SK-MEL-5 (cell line): ENCODE measurements at places on chromosomes 6 and 20.

DNA sequence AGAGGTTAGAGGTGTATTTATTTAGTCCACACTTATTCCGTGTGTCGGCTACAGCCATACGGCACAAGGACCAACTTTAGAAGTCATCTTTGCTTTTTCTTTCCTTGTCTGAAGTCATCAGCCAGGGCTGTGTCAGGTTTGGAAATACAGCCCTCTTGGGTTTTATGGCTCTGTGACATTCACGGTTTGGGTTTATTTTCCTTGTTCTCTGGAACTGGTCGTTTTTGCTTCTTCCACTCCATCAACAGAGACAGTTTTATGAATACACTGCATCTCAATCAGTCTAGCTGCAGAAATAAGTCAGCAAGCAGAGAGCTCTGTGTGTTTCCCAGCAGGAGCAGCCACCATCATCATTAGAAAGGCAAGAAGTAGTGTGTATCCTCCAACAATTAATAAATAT is 132.5 kb downstream of the TBC1D7 start:
- no peak for DNase-seq

DNA sequence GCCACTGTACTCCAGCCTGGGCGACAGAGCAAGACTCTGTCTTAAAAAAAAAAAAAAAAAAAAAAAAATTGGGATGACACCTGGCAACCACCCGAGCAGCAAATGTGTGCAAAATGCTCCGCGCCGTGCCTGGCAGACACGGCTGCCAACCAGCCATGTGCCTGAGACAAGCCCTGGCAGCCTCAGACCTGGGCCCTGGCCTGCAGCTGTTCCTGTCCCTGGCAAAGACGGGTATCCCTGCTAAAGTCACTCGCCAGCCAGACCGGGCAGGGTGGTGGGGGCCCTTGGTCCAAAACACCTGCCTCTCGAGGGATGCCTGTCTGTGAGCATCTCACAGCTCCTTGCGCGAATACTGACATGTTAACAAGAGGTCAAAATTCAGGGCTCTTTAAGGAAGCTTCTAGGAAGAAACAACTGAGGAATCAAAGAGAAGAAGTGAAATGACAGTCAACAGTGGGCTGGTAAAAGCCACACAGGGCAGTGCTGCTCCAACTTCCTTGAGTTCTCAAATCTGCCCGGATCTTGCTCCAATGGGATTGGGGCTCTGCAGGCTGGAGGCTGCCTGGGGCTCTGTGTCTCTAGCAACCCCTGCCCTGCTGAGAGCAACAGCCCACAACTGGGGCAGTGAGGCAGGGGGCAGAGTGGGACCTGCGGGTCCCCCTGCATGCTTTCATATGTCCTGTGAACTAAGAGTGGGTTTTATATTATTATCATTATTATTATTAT is 53.4 kb downstream of the SYTL3 start:
- DNase-seq: no peak

- DNase-seq: no peak
Observed at GRCh38 chr6:43679057-43679456, 8.5 kb downstream of the MRPS18A start.

- DNase-seq: no peak
Observed at GRCh38 chr6:142592876-142593275, 291.1 kb downstream of the ADGRG6 start.

GRCh38 chr6:32920715-32921114 is 20.1 kb downstream of the HLA-DMB start:
- no peak for DNase-seq

DNA sequence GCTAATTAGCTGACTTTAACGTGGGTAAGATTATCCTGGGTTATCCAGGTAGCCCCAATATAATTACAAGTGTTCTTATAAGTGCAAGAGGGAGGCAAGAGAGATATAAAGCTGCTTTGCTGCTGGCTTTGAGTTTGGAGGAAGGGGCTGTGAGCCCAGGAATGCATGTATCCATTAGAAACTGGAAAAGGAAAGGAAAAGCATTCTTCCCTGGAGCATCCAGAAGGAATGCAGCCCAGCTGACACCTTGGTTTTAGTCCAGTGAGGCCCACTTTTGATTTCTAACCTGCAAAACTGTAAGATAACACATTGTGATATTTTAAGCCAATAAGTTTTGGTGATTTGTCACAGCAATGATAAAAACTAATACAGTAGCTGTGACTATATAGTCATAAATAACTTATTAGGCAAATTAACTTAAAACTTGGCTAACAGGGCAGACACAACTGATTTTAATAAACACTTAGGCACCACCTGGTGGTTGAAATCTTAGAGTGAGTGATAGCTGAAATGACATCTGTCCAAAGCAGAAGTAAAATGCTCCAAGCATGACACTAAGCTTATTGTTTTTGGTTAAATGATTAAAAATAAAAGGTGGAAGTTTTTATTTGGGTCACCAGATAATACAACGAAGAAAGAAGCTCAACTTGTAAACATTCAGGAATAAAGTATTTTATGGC is 35.6 kb downstream of the ADGRF4 start:
- peak; percentile 60 for DNase-seq

- peak; percentile 79 for DNase-seq
Observed at GRCh38 chr20:41005361-41005729, 23.3 kb upstream of the TOP1 start.

DNA sequence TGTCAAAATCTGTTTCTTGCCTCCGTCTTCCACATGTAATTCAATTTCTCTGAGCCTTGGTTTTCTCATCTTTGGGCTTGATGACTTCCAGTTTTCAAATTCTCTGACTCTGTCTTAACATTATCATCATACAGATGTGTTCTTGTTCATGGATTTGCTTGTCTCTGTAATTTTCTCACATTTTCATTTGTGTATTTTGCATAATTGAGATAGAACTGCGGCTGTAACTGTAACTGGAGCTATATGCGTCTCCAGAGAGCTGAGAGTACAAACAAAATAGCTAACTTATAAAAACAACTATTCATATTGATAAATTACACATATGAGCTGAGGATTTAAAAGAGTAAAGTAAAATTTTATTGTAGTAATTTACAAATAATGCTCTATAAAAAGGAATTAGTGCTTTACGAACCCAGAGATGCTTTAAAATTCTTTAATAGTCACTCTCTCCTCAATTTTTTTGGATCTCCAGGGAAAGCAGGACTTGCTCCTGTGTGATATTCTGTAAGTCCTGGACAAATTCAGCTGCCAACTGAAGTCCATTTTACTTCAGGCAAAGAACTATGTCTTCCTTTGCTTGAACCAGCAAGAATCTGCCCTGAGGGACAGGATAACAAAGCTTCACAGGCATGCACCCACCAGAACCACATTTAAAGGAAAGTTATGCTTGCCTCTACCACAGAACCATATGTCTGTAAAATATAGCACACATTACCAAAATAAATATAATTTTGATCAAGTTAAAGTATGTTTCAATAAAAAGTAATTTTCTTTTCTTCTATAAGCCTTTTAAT is 288.3 kb downstream of the KHDC1L start:
- DNase-seq: no peak

DNA sequence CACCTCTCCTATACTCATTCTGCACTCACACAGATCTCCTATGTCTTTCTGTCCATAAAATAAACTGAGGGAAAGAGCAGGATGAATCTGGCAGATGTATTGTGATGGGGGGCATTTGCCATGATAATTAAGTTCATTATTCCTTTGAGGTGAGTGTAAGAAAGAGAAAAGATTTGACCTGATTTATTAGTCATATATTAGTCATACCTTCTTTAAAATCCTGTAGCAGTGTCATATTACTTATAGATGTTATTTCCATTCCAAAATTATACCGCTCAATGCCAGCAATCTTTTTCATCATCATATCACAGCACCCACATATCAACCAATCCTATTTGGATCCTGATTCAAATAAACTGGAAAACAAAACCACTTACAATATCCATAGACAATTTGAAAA is 733.3 kb upstream of the SLC35B3 start:
- DNase-seq: no peak

DNA sequence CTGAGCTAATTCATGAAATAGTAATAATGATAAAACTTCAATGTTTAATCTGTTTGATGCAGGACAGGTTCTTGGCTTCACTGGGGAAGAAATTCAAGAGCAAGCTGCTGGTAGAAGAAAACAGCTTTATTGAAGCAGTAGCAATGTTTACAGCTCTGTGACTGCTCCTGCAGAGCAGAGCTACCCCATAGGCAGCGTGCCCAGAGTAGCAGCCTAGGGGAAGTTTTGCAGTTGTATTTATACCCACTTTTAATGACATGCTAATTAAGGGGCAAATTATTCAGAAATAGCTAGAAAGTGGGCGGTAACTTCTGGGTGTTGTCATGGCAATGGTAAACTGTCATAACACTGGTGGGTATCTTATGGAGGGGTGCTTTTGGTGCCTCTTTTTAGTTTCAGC is 518.0 kb downstream of the RFPL4B start:
- no peak for DNase-seq

DNA sequence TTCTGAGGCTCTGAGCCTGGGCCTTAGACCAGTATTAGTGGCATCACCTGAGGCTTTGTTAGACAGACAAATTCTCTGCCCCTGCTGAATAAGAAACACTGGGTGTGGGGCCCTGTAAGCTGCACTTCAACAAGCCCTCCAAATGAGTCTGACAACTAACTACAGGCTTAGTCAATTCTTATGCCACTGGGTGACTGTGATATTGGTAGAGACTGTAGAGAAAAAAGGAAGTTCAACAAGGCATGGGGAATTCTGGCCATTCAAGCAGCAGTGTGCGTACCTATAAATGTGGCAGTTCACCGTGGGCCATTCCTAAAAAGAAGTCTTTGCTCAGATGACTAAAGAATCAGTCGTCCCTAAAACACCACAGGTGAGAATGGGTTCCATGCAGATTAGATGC is 82.7 kb downstream of the MDN1 start:
- DNase-seq: no peak

DNA sequence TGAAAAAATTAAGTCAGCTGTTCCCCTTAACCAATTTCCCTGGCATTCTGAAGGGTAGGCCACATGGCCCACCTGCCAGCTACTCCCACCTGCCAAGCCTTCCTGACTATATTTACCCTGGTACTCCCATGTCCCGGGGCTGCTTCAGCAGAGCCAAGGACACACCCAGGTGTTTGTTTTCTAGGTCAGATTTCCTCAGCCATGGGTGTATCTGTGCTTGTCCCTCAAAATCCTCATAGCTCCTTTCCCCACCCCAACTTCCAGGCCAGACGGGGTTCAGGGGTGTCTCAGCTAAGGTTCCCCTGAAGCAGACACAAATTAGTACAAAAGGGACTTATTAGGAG is 139.4 kb upstream of the CDYL start:
- no peak for DNase-seq

GRCh38 chr6:106613590-106613989 is 15.7 kb downstream of the RTN4IP1 start:
- DNase-seq: no peak

DNA sequence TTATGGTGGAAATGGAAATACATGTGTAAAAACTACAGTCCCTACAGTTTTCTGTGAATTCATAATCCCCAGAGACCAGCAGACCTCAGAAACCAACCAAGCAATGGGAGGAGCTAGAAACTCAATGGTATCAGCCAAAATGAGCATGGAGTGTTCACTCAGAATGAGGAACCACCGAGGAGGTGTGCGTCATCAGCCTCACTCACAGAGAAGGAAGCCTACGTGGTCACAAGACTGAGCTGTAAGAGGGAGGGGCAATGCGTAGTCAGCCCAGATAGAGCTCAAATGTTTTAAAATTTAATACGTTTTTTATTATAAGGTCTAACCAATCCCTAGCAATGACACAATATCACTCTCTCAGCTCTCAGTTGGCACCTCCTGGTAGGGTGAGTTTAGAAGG is 17.4 kb downstream of the MYLK4 start:
- no peak for DNase-seq

DNA sequence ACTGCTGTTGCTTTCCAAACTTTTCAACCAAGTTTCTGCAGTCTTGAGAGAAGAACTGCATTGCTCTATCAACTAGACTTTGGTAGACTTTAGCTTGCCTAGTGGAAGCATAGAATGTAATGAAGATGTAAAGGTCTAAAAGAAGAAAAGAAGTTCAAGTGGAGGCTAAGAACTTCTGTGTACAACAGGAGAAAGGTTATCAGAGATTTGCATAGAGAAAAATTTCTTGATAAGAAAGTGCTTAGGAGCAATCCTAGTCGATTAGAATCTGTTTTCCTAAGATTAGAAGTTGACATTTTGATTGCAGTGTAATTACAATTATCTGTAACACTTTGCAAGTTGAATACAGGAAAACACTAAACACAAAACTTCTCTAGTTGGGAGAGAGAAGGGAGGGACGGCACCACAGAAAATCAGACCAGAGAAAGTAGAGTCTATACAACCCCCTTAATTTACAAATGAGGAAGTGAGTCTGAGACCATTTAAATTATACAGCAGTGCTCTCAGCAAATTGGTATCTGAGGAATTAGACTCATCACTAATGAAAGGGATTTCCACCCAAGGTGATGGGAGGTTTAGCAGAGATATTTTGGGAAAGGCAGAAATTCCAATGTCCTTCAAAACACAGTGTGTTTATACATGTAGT is 194.3 kb upstream of the MARCKS start:
- no peak for DNase-seq

- no peak for DNase-seq
Observed at GRCh38 chr6:38417521-38417920, 222.2 kb downstream of the BTBD9 start.

GRCh38 chr6:126054258-126054702 is 67.9 kb downstream of the TRMT11 start:
- DNase-seq: peak; percentile 94

DNA sequence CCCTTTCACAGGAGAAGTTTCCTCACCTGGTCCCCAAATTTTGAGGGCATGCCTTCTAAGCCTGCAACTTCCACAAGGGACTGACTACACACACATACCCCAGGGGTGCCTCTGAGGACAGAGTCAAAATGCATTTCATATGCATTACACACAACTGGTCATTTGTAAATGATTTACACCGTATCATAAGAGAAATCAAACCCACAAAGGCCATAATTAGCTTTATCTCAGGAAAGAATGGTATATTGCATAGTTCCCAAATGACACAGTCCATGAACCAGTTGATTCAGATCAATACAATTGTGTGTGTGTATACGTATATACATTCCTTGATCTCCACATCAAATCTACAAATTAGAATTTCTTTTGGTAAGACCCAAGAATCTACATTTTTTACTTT is 203.3 kb upstream of the PRDM1 start:
- no peak for DNase-seq

GRCh38 chr6:33481192-33481591 is 26.8 kb downstream of the ZBTB9 start:
- DNase-seq: no peak

DNA sequence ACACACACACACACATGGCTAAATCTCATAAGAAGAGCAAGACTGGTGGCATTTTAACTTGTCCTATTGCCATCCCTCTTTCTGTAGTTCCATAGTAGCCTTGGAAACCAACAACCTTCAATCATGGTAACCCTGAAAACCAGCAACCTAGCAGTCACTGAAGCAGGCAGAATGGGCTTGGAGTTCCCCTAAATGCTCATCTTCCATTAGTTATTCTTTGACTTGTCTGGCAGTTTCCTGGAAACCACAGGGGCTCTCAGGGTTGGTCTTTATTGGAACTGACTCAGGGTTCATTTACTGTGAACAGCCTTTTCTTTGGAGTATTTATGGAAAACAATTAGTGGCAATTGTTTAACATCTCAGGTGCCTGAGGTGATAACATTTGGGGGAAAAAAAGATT is 19.4 kb upstream of the BRPF3 start:
- DNase-seq: no peak
